Upper lobe of right lung (tissue), 1 donor: ENCODE measurements at places on chromosomes 11 and 22. TPM values are rescaled to one million over a fixed set of nuclear protein-coding genes. Genes with fewer than 3 reads are reported as not detected.

GRCh38 chr22:39223091-39223710 lies 21.6 kb downstream of the PDGFB start:
- H3K27me3 ChIP-seq, result no peaks in the 10 kb centered on the region
- H3K4me3 ChIP-seq, result no peak overlapping the region
- H3K36me3 ChIP-seq, result peaks cover 20% of the 10 kb centered on the region
- H3K4me1 ChIP-seq, result peaks cover 7% of the 10 kb centered on the region
- H3K27ac ChIP-seq, result no peak overlapping the region
- no peak for DNase-seq

DNA sequence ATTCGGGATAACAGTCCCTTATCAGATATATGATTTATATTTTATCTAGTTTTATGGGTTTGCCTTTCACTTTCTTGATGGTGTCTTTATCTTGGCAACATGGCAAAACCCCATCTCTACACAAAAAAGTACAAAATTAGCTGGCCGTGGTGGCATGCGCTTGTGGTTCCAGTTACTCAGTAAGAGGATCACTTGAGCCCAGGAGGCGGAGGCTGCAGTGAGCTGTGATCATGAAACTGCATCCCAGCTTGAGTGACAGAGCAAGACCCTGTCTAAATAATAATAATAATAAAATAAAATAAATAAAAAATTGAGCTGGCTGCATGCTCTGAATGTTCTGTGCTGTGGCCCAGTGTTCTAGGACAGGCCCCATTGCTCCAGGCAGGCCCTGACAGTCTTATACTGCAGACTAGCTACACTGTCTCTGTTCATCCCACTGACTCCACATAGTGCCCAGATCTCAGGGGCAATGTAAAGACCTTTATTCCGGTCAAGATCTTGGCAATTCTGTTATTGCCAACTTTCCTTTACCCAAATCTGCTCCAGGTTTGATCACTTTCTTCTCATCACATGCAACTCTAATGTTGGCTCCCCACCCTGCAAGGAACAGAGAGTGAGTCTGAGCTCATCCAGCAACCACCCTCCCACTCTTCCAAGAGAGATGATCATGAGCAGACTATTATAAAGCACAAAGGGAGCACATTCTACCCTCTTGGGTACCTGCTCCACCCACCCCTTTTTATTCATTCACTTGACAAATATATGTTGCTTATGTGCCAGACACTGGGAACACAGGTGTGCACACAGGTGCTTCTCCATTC lies 8.8 kb downstream of the HSPA8 start:
- H3K27me3 ChIP-seq, result no peaks in the 10 kb centered on the region
- H3K36me3 ChIP-seq, result peaks cover 50% of the 10 kb centered on the region
- peaks cover 11% of the 10 kb centered on the region for H3K4me1 ChIP-seq
- no peak overlapping the region for H3K4me3 ChIP-seq
- DNase-seq, result no peak

DNA sequence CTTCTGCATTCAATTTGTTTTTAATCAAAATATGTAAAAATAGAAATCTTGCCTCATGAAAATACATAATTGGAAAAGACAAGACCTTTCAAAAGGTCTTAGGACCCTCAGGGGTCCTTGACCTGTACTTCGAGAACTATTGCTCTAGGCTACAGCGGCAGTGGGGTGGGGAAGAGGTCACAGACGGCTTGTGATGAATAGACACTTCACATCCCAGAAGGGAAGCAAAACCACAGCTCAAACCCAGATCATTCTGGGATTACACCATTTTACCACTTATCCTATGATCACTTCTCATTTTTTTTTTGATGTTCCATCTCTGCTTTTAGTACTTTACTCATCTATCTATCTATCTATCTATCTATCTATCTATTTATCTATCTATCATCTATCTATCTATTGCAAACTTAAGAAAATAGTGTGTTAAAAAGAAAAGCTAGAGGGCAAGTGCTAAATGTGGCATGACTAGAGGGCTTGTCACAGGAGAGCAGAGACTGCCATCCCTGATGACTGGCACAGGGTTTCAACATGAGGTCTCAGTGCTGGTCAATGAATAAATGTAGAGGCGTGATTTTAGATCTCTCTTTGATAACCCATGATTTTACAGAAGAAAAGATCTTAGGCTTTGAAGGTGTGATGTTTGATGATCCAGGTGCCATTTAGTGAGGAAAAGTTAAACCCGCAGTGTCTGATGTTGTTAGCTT lies 37.1 kb downstream of the RNF141 start:
- H3K4me1 ChIP-seq, result peaks cover 6% of the 10 kb centered on the region
- H3K4me3 ChIP-seq, result no peak overlapping the region
- H3K27ac ChIP-seq, result no peak overlapping the region
- DNase-seq, result no peak
- H3K27me3 ChIP-seq, result no peaks in the 10 kb centered on the region
- peaks cover 14% of the 10 kb centered on the region for H3K36me3 ChIP-seq

RASD2 gene
- 4.1 TPM for total RNA-seq

ZP1 gene
- total RNA-seq, result not detected

- H3K4me1 ChIP-seq, result no peaks in the 10 kb centered on the region
- H3K36me3 ChIP-seq, result no peaks in the 10 kb centered on the region
- H3K27ac ChIP-seq, result no peak overlapping the region
- no peaks in the 10 kb centered on the region for H3K27me3 ChIP-seq
- peak; percentile 41 for DNase-seq
Observed at GRCh38 chr22:30889996-30890480, 78.5 kb downstream of the MORC2 start.

- no peak for DNase-seq
- H3K27ac ChIP-seq, result peak overlapping the region; percentile 40
- peaks cover 40% of the 10 kb centered on the region for H3K4me1 ChIP-seq
Observed at GRCh38 chr11:130125638-130126037, 33.9 kb upstream of the ST14 start.

DNA sequence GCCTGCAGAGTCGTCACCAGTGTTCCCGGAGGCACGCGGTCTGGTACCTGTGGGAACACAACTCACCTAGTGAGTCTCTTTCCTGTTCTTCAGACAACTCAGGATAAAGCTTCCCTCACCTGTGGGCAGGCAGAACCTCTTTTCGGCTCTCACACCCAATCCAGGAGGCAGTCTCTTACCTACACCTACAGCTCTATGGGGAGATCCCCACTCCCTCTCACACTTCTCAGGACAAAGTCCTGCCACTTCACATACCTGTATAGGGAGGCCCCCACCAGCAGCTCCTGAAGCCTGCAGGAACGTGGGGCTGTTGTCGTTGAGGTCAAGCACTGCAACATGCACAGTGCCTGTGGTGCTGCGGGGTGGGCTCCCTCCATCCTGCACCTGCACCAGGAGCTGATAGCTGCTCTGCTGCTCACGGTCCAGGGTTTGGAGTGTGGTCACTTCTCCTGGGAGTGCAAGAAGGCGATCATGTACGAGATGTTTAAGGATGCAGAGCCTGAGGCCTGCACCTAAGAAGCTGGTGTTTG lies 12.2 kb upstream of the TPP1 start:
- no peak for DNase-seq
- no peak overlapping the region for H3K27ac ChIP-seq
- H3K4me3 ChIP-seq, result no peak overlapping the region
- peaks cover 10% of the 10 kb centered on the region for H3K4me1 ChIP-seq

APOA4 gene
- not detected for total RNA-seq

- H3K4me1 ChIP-seq, result no peaks in the 10 kb centered on the region
- no peak overlapping the region for H3K27ac ChIP-seq
- no peaks in the 10 kb centered on the region for H3K27me3 ChIP-seq
- no peak overlapping the region for H3K4me3 ChIP-seq
Observed at GRCh38 chr11:128180441-128181087, 406.8 kb downstream of the ETS1 start.

DNA sequence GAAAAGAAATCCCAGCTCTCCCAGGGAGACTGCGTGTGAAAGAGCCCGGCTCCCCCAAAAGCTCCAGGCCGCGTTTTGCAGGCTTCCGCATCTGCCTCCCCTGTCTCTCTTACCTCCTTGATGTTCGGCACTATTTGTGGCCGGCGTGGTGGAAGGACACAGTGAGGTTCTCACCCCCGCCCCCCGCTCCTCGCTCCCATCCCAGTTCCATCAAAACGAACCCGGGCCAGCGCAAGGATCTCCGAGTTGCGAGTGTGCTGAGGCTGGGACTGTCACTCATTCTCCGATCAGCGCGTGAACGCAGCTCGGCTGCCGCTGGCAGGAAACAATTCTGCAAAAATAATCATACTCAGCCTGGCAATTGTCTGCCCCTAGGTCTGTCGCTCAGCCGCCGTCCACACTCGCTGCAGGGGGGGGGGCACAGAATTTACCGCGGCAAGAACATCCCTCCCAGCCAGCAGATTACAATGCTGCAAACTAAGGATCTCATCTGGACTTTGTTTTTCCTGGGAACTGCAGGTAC lies at the start of gene NCAM1:
NCAM1 (plus strand) TSS at position 275 of the 523 bp plus-strand sequence.
- peak within 1 kb of the TSS; percentile 46 for H3K4me3 ChIP-seq
- no peak within 1 kb of the TSS for H3K27ac ChIP-seq
- DNase-seq, result peak; percentile 66
- H3K27me3 ChIP-seq, result peaks cover 74% of the 10 kb centered on the region

GRCh38 chr11:12287009-12287373 lies 90.4 kb upstream of the PARVA start:
- H3K4me3 ChIP-seq, result no peak overlapping the region
- H3K36me3 ChIP-seq, result no peaks in the 10 kb centered on the region
- H3K4me1 ChIP-seq, result peaks cover 4% of the 10 kb centered on the region
- H3K27me3 ChIP-seq, result no peaks in the 10 kb centered on the region
- H3K27ac ChIP-seq, result no peak overlapping the region
- DNase-seq, result no peak

DNA sequence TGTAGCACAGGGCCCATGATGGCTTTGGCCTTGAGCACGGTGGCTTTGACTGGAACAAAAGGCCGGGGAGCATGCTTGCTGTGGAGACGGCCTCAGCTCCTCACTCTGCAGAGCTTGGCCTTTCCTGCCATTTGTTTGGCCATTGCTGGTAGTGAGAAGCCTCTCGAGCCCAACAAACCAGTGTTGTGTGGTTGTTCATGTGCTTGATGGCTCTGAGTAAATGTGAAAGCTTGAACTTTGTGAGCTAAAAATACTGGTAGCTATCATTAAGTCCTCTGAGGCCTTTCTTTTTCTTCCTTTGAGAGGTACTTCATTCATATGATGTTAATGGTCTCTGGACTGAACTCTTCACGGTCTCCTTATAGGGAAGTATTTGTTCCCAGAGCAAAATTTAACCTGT lies 39.6 kb downstream of the NAT10 start:
- no peak overlapping the region for H3K27ac ChIP-seq
- H3K4me1 ChIP-seq, result no peaks in the 10 kb centered on the region
- no peaks in the 10 kb centered on the region for H3K27me3 ChIP-seq
- H3K36me3 ChIP-seq, result peaks cover 94% of the 10 kb centered on the region
- H3K4me3 ChIP-seq, result no peak overlapping the region
- no peak for DNase-seq

TMEM25 gene
- total RNA-seq, result 26.3 TPM

GRCh38 chr11:32184723-32185376 lies 94.0 kb downstream of the RCN1 start:
- H3K36me3 ChIP-seq, result no peaks in the 10 kb centered on the region
- no peak overlapping the region for H3K27ac ChIP-seq
- no peaks in the 10 kb centered on the region for H3K4me1 ChIP-seq

DNA sequence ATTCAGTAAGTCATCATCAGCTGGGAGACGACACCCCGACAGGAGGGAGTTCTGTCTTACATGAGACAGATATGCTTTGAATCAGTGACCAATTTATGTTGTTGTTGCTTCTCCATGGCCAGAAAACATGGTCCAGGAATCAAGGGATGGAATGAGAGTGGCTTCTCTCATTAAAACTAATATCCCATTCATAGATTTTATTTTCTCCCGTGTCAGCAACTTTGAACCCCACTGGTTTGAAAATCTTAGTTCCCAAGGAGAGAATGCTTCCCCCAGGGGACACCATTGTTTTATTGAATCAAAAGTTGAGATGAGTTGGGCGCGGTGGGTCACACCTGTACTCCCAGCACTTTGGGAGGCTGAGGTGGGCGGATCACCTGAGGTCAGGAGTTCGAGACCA lies 42.8 kb downstream of the RPS6KA4 start:
- H3K27me3 ChIP-seq, result peaks cover 7% of the 10 kb centered on the region
- DNase-seq, result no peak
- no peak overlapping the region for H3K27ac ChIP-seq
- no peaks in the 10 kb centered on the region for H3K36me3 ChIP-seq

DNA sequence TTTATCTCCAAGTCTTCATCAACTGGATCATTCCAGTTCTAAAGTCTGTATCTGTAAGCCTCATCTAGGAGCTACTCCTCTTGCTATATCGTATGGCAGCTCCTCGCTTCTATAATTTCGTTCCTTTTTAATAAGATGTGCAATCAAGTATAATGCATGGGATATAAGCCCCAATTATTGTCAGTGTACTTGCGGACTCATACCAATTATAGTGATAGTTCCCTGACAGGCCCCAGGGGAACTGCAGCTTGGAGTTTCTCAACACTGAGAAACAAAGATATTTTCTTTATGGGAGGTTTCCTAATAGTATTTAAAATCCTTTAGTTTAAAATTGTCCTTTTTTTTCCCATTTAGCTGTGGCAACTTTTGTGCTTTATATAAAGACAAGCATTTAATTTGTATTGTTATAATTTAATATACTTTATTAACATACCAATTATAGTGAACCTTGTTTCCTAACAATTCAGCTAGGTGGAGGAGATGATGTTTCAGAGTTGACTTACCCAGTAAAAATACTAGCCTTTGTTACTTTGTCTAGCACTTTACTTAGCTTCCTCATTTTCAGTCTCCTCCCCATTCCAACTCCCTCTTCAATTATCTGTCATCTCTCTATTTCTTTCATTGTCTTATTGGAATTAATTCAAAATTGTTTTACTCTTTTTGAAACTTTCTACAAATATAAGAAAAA lies 25.3 kb upstream of the DDX17 start:
- no peak overlapping the region for H3K4me3 ChIP-seq
- no peaks in the 10 kb centered on the region for H3K36me3 ChIP-seq
- H3K27me3 ChIP-seq, result no peaks in the 10 kb centered on the region
- no peaks in the 10 kb centered on the region for H3K4me1 ChIP-seq

DNA sequence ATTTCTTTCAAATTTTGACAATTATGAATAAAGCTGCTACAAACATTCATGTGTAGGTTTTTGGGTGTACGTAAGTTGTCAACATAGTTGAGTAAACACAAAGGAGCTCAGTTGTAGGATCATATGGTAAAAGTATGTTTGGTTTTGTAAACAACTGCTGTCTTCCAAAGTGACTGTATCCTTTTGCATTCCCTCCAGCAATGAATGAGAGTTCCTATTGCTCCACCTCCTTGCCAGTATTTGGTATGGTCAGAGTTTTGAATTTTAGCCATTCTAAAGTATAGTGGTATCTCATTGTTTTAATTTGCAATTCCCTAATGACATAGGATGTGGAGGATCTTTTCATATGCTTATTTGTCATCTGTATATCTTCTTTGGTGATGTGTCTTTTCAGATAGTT lies 28.0 kb upstream of the PHOX2A start:
- H3K4me1 ChIP-seq, result no peaks in the 10 kb centered on the region
- H3K36me3 ChIP-seq, result no peaks in the 10 kb centered on the region
- peaks cover 11% of the 10 kb centered on the region for H3K27me3 ChIP-seq
- DNase-seq, result no peak
- H3K27ac ChIP-seq, result no peak overlapping the region
